ENCODE measurements at places on chromosomes 5 and 9. TPM values are rescaled to one million over a fixed set of nuclear protein-coding genes. Genes with fewer than 3 reads are reported as not detected.

REEP2 gene
- total RNA-seq = 6.3 TPM

UBE2D2 gene
- total RNA-seq = 118 TPM

MARVELD2 gene
- total RNA-seq = 1.8 TPM

CDH9 gene
- total RNA-seq = not detected

PCDHA6 gene
- not detected for total RNA-seq

GLRA1 gene
- total RNA-seq = not detected

SPATA31D4 gene
- not detected for total RNA-seq

CHSY3 gene
- total RNA-seq = 0.62 TPM

AGTPBP1 gene
- 64.4 TPM for total RNA-seq

SOHLH1 gene
- not detected for total RNA-seq

PCDHA11 gene
- total RNA-seq = not detected

TARS1 gene
- total RNA-seq = 68.4 TPM

VCAN gene
- total RNA-seq = 16.9 TPM

ITK gene
- 0.99 TPM for total RNA-seq

CAMK2A gene
- 16.6 TPM for total RNA-seq

EIF4EBP3 gene
- total RNA-seq = 18.2 TPM

SPINK6 gene
- not detected for total RNA-seq

ARL14EPL gene
- total RNA-seq = not detected

SPATA31E1 gene
- not detected for total RNA-seq

TBC1D2 gene
- 2.8 TPM for total RNA-seq

SETD9 gene
- 18.9 TPM for total RNA-seq

Measured in left ventricle myocardium superior (tissue), 1 donor.